ENCODE measurements at places on chromosomes 7 and 10.

GRCh38 chr7:130732980-130733930 lies 752 bp downstream of the KLF14 start:
- no peak for DNase-seq

DNA sequence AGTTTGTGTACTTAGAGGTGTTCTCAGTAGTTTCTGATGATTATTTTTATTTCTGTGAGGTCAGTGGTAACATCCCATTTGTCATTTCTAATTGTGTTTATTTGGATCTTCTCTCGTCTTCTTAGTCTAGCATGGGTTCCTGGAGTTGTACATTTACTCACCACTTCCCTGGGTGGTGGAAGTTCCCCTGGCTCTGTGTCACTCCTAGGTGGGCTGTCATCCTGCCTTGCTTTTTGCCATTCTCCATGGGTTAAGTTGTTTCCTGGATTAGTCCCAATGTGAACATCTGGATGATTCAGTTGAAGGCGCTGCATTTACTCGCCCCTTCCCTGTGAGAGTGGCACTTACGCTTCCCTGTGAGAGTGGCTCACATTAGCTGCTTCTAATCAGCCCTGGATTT lies 48.2 kb downstream of the GSAP start:
- no peak for DNase-seq

DNA sequence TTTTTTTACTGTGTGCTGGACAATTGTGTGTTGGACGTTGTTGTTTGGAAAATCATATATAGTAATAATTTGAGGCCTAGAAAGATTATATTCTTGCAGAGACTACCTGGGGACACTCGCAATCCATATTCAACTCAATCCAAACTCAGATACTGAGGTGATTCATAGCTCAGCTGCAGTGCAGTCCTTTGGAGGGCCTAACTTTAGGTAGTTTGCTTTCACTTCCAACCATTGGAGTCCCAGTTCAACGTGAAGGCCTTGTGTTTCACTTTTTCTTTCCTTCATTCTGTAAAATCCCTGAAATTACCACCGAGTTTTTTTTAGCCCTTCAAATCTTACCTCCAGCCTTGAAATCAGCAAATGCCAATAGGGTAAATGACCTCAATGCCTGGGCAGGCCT lies 32.3 kb downstream of the ATRNL1 start:
- DNase-seq, result no peak

GRCh38 chr10:30505543-30506298 lies 71.7 kb downstream of the MAP3K8 start:
- DNase-seq, result no peak

DNA sequence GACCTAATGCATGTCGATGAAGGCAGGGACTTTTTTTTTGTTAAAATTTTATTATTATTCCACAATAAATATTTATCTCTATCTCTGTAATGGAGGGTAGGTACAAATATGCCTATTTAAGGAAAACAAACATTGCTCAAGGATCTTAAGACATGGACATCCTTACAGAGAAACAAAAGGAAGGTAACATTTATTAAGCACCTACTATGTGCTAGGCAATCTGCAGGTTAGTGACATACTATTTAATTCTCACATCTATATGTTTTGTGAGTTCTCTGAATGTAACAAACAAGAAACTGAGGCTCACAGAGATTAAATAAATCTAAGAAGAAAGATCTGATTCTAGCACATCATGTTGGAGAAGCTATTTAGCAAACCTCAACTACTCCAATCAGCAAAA lies 32.1 kb downstream of the LMOD2 start:
- no peak for DNase-seq

DNA sequence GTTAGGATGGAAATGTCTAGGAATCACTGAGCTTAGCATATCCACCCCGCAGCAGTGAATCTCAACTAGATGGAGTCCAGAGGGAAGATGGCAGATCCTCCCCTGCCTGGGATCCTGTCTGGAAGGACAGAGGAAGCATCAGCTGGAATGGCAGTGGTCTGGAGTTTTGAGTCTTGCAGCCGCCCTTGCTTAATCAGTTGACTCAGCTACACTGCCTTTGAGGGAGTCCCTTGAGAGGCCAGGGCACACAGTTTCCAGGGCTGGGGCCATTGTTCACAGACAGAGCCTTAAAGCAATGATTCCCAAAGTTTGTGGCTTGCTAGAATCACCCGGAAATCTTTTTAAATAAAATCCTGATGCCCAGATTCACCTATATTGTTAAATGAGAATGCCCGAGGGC lies 128.1 kb downstream of the NT5C2 start:
- DNase-seq, result no peak

- DNase-seq, result no peak
Measured at GRCh38 chr10:11116361-11116760, 98.7 kb downstream of the CELF2 start.

GRCh38 chr10:16857419-16857818 lies 40.2 kb upstream of the RSU1 start:
- no peak for DNase-seq

DNA sequence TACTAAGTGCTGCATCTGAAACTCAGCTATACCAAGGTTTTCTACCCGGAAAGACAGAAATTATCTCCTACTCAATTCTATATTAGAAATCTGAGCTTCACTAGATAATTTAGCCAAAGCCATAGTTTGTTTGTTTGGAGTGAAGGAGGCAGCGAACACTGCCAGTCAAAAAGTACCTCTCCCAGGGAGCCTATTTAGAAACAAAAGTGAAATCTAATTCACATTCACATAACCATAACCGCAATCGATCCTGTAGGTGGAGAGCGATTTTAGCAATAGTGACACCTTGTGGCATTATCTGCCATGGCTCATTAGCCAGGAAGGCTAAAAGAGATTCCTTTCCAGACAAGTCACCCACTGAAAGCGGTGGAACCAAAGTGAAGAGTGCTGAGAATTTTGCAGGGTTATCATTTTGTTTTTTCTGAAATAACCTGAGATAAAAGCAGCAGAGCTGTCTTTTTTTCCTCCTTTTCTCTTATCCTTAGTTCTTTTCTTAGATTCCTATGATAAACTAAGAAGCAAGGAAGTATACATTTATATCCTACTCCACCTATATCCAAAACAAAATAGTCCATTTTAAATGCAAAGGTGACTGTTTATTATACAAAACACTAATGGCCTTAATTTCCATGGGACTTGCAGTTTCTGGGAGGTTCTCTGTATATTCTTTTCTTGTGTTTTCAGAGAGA lies 83.7 kb upstream of the BET1 start:
- peak; percentile 29 for DNase-seq

GRCh38 chr7:31935124-31936054 lies 134.8 kb downstream of the PDE1C start:
- DNase-seq, result no peak

GRCh38 chr10:60942134-60942787 lies 1.7 kb downstream of the RHOBTB1 start:
- DNase-seq, result no peak

DNA sequence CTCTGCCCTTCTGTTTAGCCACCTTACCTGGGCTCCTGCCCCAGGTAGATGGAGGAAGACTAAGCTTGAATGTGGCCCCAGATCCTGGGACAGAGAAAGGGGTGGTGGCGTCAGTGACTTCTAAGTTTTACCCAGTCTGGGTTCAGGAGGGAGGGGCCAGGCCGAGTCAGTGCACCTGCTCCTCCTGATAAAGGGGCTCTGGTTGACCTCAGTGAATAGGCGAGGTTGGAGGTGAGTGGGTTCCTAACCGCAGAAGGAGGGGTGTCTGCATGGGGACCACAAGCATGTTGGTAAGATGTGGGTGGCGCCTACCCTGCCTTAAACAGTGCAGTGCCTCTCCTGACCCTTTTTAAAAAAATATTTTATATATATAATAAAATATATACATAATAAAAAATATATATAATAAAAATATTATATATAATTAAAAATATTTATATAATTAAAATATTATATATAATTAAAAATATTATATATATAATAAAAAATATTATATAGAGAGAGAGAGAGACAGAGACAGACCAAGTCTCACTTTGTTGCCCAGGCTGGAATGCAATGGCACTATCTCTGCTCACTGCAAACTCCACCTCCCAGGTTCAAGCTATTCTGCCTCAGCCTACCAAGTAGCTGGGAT lies 97.3 kb upstream of the GTF2I start:
- no peak for DNase-seq

DNA sequence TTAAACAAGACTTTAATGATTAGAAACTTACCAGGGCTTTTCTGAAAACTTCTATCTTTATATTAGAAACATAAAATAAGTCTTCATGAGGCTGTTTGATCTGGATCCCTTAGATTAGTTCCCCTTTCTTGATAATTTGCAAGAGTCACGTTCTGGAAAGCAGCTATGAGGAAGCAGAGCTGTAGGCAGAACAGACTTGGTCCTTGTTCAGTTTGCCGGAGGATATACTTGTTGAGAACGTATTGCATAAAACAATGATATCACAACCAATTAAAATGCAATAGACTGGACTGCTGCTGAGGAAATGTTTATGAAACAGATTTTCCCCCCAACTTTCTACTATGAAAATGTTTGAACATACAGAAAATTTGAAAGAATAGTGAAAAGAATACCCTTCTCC lies 2.8 kb downstream of the SAMD9L start:
- no peak for DNase-seq

DNA sequence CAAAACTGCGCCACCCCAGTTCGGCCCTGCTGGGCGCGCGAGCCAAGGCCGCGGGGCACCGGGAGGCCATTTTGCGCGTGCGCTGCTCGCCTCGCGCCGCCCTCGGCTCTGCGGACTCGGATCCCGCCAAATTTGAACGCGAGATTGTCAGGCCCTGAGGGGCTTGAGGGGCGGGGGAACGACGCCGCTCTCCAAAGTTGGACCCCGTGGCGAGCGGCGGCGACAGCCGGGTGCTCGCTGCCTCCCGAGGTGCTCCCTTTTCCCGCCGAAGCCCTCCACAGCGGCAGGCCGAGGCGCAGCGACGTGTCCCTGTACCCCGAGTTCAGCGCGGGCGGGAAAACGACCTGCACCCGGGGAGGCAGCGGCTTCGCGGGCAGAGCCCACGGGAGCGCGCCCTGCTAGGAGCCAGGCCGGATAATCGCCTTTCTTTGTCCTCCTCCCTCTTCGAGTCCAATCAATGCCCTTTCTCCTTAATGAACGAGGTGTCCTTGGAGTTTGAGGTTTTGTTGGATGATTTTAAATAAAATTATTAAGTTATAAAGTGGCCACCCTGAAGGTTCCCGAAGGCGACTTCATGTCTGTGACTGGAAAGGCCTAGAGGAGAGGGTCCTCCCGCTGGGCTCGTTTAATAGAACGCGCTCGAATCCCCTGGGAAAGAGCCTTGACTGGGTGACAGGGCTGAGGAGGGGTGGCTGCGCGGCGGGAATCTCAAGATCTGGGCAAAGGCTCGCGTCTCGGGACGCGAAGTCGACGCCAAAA lies 10.7 kb upstream of the SPAG6 start:
- DNase-seq, result no peak

DNA sequence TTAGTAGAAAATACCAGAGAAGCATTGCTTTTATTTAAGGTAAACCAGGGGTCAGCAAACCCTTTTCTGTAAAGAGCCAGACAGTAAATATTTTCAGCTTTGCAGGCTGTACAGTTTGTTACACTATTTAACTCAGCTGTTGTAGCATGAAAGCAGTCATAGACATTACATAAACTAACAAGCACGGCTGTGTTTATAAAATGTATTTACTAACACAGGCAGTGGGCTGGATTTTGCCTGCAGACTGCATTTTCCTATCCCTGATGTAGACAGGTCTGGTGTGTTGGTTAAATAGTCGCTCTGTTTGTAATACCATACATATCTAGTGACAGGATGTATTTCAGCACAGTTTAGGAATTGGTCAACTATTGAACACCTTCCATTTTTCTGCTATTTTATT lies 129.3 kb downstream of the ST7 start:
- no peak for DNase-seq

- no peak for DNase-seq
Measured at GRCh38 chr10:28668363-28669226, 8.7 kb upstream of the BAMBI start.

DNA sequence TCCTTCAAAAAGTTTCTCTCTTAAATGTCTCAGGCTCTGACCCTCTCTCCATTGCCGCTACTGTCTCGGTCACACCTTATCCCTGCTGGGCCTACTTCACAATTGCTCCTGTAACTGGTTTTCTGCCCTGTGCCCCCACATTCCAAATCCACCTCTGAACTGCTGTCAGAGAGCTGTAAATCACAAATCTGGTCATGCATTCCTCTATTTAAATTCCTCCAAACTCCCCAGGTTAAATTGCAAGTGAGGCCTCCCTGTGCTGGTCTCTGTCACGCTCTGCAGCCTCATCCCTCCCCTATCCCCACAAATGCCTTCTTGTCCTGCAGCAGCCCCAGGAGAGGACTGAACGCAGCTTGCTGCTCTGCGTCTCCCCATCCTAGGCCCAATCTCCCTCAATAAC lies 40.4 kb upstream of the CDCA7L start:
- no peak for DNase-seq

- no peak for DNase-seq
Measured at GRCh38 chr10:107444443-107444842, 279.9 kb upstream of the SORCS1 start.

- DNase-seq, result no peak
Measured at GRCh38 chr10:127024685-127025435, 119.6 kb downstream of the DOCK1 start.

- no peak for DNase-seq
Measured at GRCh38 chr7:52711951-52712350, 323.5 kb upstream of the POM121L12 start.

- DNase-seq, result no peak
Measured at GRCh38 chr7:91876391-91877133, 3.9 kb downstream of the MTERF1 start.

DNA sequence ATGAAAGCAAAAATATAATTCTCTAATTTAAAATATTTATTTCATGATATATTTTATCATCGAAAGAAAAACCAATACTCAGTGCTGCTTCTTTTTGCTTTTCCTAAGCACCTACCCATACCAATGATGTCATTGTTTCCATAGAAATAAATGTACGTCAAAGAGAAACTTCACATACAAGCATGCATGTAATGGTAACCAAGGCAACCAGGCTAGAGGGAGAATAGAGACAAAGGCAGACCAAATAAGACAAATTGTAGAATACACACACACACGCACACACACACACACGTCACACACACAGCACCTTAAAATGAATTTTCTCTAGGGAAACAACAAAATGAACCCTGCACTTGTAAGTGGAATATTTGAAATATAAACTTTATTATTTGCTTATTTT lies 75.5 kb downstream of the MACC1 start:
- no peak for DNase-seq

DNA sequence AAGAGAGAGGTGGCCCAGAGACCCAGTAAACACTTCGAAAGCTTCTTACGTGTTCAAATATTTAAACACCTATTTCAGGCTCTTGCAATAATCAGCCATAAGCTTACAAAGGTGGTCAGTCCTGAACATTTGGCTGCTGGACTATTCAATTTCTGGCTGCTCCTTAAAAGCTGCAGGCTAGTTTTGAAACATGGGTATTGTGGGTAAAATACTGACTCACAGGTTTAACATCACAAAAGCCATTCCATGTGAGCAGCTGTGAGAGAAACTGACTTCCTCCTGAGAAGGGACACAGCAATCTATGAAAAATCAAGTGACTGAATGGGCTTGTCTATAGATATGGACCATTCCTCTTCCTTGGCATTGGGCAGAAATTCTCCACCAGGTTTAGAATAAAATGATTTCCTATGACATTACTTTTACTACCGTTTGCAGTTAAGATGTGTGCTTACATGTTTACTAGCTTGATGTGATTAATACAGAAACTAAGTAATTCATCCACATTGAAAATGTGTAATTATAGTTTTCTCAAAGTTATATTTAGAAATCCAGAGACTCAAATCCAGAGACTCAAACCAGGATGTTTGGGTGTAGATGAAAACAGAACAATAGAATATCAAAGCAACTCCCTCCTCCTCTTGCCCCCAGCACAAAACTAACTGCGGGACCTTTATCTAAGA lies 252.3 kb downstream of the GATA3 start:
- no peak for DNase-seq
